ENCODE measurements at places on chromosomes 11 and 22.

- peak; percentile 92 for DNase-seq
Measured at GRCh38 chr11:66934950-66935779, 23.0 kb downstream of the PC start.

DNA sequence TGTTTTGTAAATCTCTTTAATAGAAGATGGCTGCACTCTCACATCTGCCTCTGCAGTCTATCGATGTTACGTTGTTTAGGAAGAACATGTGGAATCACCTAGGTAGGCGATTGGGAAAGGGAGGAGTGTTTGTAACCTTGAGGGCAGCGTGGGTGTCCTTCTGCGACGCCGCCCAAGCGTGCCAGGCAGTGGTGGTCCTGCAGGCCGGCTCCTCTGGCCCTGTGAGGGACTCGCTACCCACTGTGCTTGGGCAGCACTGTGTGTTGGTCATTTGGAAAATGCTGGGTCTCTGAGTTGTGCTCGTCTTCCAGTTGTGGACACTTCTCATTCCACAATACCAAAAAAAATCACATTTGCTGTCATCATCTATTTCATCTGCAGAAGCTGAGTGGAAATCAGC, 29.1 kb downstream of the CTTN start:
- no peak for DNase-seq

GRCh38 chr11:57668434-57668782, 494 bp downstream of the ZDHHC5 start:
- DNase-seq, result peak; percentile 43

GRCh38 chr11:122197066-122197987, 81.3 kb upstream of the BLID start:
- DNase-seq, result no peak

GRCh38 chr11:94954753-94955152, 18.6 kb downstream of the CWC15 start:
- no peak for DNase-seq
